Stimulated activated CD4-positive, alpha-beta T cell treated with anti-CD3 and anti-CD28 coated beads, Interleukin-12 subunit alpha, Interleukin-12 subunit beta, amount 100 ng/mL, for 48 hours (primary cell): ENCODE measurements at places on chromosomes 16 and 17.

DNA sequence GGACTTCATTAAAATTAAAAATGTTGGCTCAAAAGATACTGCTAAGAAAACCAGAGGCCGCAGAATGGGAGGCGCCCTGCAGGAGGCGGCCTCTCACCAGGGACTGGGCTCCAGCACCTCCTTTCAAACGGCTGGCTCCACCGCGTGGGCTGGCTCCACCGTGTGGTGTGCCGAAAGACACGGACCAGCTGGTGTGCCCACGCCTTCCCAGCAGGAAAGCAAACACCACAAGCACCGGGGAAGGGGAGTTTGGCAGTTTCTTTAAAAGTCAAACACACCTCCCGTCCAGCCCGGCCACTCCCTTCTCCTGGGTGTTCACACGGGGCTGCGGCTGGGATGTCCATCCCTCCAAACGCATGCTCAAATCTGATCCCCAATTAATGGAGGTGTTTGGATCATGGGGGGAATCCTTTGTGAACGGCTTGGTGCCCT is 13.9 kb downstream of the HAGH start:
- peak; percentile 26 for DNase-seq

- DNase-seq, result no peak
Observed at GRCh38 chr17:72236980-72237633, 116.3 kb downstream of the SOX9 start.

GRCh38 chr16:16930309-16931000 is 540.3 kb downstream of the XYLT1 start:
- no peak for DNase-seq

DNA sequence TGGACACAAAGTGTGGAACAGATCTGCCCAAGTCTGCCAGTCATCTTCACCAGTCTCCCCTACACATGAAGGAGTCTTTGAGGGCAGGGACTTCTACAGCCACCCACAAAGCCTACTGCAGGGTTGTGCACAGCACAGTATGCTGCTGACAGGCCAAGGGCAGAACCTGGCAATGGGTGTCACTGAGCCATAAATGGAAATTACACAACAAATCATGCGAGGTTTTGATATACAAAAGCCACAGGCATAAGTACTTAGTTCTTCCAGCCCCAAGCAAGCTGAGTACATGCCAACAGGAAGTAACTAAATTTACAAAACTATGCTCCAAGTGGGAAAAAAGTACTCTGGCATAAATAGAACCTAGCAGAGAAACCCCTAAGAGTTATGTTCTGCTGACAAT is 7.8 kb upstream of the PSMC3IP start:
- DNase-seq, result no peak
